ENCODE measurements at places on chromosomes 7 and 10.

DNA sequence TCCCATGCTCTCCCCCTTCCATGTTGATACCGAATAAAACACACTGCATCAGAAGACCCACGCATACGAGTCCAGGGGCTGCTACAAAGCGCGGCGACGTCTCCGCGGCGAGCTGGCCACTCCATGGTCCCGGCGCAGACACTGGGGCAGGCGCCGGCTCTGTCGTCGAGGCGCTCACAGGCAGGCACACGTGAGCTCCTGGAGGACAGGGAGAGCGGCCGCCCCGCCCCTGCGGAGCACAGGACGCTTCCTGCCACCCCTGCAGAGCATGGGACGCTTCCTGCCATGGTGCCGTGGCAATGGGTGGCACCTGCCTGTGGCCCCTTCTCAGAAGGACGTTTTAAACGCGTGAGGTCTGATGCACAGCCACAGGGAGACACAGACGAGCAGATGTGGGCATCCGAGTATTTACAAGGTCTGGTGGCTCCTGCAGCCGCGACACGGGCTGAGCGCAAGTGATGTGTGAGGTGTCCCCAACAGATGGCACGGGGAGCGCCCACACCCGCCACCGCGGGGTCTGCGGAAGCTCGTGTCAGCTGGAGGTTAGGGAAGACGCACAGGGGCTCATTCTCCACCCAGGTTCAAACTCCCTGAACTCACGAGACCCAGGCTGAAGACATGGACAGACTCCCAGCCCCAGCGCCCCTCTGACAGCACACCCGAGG, 21.4 kb upstream of the GPR146 start:
- no peak for DNase-seq

- DNase-seq: no peak
Measured at GRCh38 chr7:157962458-157963306, 624.9 kb downstream of the PTPRN2 start.

- DNase-seq: no peak
Measured at GRCh38 chr7:124462249-124462648, 303.3 kb downstream of the GPR37 start.

DNA sequence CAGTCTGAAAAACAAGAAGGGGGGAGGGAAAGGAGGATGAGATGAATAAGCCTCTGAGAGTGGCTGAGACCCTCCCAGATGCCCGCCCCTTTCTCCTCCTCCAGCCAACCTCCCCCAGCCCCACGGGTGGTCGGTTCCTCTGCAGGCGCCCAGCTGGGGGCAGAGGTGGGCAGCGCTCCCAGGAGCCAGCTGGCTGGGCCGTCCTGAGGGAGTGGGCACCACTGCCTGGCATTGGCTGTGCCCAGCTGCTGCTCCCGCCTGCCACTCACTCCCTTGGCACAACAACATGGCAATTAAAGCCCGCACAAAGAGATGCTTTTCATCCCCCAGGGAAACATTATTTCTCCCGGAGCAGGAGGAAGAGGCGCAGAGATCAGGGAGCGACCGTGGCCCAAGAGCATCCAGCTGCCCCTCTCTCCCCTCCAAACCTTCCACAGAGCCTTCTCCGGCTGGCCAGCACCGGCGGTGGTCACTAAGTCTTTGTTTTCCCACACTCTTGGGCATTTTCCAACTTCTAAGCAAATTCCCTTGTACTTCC, 107.2 kb downstream of the SPDYE5 start:
- DNase-seq: no peak

- no peak for DNase-seq
Measured at GRCh38 chr10:13936826-13937225, 350.1 kb downstream of the PRPF18 start.

GRCh38 chr7:68433462-68434070, 1164.7 kb upstream of the AUTS2 start:
- DNase-seq: no peak

DNA sequence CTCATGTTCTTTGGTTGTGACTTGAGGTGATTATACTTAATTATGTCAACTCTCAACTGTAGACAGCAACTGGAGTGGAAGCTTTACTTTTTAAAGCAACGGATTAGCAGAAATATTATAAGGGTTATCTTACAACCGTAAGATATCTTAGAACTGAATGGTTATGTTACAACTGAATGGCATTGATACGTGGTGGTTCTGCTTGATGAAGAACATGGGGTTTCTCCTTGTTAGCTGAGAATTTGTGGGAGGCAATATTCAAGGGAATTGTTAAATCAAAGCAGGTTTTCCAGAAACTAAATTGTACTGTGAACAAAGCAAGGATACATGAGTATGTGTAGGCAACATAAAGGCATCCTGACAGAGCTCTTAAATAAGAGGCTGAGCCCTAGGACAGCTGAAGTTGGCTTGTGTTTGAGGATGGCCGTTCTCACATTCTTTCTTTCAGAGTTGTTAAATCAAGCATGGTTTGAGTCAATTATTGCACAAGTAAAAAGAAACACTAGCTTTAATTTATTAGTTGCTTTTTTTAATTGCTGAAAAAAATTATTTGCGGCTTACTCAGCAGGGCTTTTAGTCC, 350.0 kb downstream of the PLXDC2 start:
- DNase-seq: no peak

- no peak for DNase-seq
Measured at GRCh38 chr10:116771101-116771958, 29.0 kb upstream of the HSPA12A start.

GRCh38 chr10:132138133-132138532, 48.6 kb upstream of the DPYSL4 start:
- DNase-seq: no peak

- DNase-seq: no peak
Measured at GRCh38 chr10:69065406-69066361, 22.2 kb upstream of the SRGN start.

DNA sequence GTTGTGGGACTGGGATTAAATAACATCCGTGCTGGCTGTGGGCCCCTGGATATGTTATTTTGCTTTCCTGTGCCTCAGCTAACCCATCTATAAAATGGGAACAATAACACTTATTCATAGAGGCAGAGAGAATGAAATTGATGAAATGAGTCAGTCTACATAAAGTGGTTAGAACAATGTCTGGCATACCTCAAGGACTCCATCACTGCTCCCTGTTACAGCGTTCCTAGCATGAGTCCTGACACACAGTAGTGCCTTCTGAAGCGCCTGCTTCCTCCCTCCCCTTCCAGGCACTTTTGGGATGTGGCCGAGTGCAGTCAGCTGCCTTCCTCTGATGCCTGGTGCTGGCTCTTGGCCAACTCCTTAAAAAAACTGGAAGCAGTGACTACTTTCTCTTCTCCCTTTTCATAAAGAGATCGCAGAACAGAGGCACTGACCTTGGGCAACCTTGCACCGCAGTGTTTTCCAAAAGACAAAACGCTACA, 108.4 kb upstream of the ZMIZ1 start:
- DNase-seq: no peak

- DNase-seq: no peak
Measured at GRCh38 chr10:77430530-77430929, 207.1 kb downstream of the KCNMA1 start.

Measured in NCI-H1930 (cell line).